ENCODE measurements at places on chromosomes 3 and 15.

DNA sequence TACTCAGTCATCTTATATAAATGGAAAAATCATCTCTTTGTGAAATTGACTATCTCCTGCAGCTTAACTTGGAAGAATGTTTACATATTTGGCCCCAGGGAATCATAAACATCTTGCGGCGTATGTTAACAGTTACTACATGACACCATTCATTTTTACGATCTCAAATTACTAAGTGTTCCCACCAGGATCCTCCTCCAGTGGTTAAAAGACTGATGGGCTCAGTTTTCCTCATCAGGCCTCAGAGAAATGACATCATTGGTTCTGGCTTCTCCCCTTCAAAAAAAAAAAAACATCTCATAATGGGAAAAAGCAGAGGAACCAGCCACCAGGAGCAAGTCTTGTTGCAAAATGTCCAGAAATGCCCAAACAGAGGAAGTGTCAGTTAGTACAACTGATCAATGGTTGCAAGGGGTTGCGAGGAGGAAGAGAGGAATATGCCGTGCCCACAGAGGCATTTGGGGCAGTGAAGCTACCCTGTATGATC, 70.5 kb upstream of the LIPC start:
- peak; percentile 97 for DNase-seq

- no peak for DNase-seq
Measured at GRCh38 chr3:14861031-14861430, 42.3 kb downstream of the FGD5 start.

- no peak for DNase-seq
Measured at GRCh38 chr15:78626381-78626995, 5.7 kb upstream of the CHRNA3 start.

GRCh38 chr3:148791920-148792319, 35.7 kb upstream of the CPB1 start:
- DNase-seq: no peak

GRCh38 chr3:37667335-37667734, 194.3 kb upstream of the CTDSPL start:
- DNase-seq: no peak

DNA sequence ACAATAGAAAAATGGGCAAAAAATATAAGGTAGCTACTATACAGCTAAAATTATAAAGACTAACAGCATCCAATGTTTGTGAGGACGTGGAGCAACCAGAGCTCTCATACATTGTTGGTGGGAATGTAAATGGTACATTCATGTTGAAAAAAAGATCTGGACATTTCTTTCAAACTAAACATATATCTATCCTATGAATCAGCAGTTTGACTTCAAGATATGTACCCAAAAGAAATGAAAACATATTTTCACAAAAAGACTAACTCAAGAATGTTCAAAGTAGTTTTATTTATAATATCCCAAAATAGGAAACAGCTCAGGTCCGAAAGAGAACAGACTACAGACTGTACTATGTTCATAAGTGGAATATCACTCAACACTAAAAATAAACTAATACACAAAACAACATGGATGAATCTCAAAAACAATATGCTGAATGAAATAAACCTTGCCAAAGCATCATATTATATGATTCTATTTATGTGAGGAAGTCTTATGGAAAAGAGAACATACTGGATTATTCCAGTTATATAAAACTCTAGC, 8.8 kb upstream of the TTBK2 start:
- no peak for DNase-seq

- DNase-seq: no peak
Measured at GRCh38 chr15:53710906-53711305, 48.6 kb downstream of the WDR72 start.

GRCh38 chr3:2372306-2372705, 273.6 kb downstream of the CNTN4 start:
- no peak for DNase-seq

- no peak for DNase-seq
Measured at GRCh38 chr3:176554791-176555654, 642.3 kb downstream of the TBL1XR1 start.

- peak; percentile 11 for DNase-seq
Measured at GRCh38 chr3:69212411-69213160, 90.2 kb upstream of the LMOD3 start.

- DNase-seq: no peak
Measured at GRCh38 chr3:14988988-14989394, 41.6 kb downstream of the NR2C2 start.

DNA sequence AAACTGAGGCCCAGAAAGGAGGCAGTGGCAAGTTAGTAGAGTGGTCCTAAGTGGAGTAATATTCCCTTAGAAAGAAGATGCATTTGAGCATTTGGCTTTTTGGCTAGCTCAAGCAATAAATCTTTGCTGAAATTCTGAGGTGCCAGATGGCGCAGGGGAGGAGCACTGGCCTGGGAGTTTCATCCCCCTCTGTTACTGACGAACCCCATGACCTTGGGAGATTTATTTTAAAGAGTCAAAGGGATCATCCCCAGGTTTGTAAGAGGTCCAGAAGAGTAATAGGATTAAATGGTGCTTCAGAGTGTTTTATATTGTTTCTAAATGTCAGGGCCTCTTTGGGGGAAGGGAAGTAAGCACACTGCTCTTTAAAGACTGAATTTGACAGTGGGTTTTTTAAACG, 85.1 kb upstream of the PIAS1 start:
- DNase-seq: no peak

- DNase-seq: no peak
Measured at GRCh38 chr3:179842061-179842460, 189.2 kb downstream of the USP13 start.

GRCh38 chr3:15342246-15342645, 9.9 kb upstream of the SH3BP5 start:
- no peak for DNase-seq

DNA sequence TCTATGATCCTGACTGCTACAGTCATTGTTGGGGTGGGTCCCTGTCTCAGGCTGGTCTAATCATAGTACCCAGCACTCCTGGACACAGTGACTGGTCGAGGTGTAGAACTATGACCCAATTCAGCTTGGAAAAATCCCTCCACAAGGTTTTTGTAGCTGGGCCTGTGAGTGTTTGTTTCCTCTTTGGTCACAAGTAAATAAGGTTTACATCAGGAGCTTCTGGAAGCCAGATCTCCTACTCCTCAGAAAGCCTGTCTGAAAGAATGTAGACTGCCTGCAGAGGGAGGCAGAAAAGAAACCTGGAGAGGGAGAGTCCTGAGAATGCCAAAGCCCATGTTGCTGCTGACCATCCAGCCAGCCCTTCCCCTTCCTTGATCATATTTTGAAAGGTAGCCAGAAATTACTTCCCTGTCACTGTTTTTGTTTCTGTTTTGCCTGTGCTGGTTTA, 123.2 kb downstream of the RAP2B start:
- no peak for DNase-seq

DNA sequence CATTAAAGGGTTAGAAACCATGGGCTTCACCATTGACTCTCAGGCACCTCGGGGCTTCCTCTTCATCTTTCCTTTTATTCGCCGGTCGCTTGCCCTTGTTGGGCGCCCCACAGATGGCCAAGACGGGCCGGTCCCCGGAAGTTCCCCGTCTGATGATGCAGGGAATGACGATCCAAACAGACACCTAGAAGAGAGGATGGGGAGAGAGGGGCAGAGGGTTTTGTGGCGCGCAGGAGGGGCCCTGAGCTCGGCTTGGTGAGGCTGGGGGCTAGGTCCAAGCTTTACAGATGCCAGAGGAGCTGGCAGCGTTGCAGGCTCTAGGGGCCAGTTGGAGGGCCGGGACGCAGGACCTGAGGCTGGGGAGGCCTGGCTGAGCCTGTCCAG, 532 bp upstream of the ESYT3 start:
- no peak for DNase-seq

DNA sequence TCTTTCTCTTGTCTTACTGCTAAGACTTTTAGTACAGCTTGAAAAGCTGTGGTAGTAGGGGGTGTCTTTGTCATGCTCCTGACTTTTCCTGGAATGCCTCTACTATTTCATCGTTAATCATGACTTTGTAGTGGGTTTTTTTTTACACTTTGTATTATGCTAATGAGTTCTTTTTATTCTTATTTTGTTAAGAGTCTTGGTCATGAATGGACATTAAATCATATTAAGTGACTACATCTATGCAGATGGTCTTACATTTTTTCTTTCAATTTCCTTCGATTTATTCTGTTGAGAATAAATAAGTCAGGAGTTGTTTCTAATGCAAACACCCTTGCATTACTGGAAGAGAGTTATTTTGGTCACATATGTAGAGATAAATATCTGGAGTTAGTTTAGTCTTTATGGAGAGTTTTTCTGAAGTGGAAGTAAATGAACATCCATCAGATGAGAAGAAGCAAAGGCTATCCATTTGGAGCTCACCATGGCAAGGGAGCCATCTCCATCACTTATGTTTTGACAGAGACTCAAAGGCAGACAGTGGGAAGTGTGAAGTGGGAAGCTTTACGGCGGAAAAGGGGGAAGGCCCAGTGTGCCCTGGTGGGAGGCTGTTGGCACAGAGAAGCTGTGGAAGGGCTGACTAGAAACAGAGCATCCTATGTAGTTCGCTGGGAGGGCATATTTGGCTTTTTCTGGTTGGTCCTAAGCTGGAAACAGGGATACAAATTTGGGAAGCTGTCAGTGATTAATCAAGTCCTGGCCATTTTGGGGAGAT, 73.1 kb upstream of the PRR23E start:
- DNase-seq: no peak

- no peak for DNase-seq
Measured at GRCh38 chr15:42239528-42240182, 31.6 kb upstream of the VPS39 start.

DNA sequence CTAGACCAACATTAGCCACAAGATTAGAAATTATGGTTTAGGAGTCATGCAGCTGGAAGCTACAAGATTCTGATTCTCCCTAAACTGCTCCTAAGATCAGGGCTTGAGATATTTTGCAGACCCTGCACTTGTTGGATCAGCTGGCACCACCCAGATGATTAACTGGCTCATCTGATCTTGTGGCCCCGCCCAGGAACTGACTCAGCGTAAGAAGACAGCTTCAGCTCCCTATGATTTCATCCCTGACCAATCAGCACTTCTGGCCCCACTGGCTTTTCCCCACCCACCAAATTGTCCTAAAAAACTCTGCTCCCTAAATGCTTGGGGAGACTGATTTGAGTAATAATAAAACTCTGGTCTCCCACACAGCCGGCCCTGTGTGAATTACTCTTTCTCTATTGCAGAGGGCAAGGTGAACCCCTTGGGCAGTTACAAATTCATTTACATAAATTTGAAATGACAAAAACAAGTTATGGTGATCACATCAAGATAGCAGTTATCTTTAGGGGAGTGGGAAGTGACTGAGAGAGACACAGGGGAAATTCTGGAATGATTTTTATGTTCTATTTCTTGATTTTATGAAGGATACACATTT, 76.5 kb downstream of the CD200R1L start:
- no peak for DNase-seq

- DNase-seq: no peak
Measured at GRCh38 chr15:76904461-76905012, 603 bp downstream of the SCAPER start.

- DNase-seq: no peak
Measured at GRCh38 chr3:59257506-59257905, 207.7 kb upstream of the CFAP20DC start.

DNA sequence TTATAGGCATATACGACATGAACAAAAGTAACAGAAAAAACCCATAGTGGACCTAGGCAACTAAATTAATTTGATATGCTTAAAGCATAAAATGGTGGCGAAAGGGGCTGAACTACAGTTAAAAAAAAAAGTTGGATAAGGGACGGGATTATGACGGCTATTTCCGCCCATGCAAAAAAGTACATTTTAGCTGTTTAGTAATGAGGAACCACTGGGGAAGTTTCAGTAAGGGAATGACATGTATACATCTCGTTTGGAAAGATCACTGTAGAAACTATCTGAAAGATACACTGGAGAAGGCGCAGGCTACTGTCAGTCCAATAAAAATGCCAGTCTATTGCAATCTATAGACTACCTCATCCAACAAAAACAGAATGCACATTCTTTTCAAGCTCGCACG, 65.6 kb downstream of the ZNF148 start:
- DNase-seq: no peak

DNA sequence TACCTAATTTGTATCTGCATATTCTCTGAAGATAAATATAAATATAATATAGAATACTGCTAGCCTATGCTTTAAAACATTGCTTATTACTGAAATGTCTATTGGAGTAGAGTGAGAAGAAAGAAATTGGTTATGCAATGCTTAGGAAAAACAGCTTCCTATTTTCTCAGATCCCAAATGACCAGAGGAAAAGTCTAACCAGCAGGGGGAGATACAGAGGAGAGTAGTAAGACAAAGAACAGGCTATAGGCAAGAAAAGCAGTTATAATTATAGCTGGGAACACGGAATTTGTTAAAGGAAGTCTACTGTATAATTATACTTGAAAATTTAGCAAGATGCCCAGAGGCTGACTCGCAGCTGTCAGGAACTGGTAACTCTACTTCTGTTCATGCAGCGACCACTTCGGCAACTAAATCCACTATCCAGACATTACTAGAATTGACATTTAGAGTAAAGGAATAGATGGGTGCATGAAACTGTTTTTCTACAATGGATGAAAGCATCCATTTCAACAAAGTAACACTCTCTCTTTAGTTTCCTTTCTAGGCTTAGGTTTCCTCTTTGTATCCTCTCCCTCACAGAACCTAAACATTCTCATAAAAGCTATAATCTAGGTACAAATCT, 97.2 kb downstream of the TBC1D5 start:
- peak; percentile 46 for DNase-seq

- no peak for DNase-seq
Measured at GRCh38 chr3:42831321-42831713, 22.1 kb downstream of the ACKR2 start.

- DNase-seq: no peak
Measured at GRCh38 chr15:53586799-53587198, 172.7 kb downstream of the WDR72 start.

DNA sequence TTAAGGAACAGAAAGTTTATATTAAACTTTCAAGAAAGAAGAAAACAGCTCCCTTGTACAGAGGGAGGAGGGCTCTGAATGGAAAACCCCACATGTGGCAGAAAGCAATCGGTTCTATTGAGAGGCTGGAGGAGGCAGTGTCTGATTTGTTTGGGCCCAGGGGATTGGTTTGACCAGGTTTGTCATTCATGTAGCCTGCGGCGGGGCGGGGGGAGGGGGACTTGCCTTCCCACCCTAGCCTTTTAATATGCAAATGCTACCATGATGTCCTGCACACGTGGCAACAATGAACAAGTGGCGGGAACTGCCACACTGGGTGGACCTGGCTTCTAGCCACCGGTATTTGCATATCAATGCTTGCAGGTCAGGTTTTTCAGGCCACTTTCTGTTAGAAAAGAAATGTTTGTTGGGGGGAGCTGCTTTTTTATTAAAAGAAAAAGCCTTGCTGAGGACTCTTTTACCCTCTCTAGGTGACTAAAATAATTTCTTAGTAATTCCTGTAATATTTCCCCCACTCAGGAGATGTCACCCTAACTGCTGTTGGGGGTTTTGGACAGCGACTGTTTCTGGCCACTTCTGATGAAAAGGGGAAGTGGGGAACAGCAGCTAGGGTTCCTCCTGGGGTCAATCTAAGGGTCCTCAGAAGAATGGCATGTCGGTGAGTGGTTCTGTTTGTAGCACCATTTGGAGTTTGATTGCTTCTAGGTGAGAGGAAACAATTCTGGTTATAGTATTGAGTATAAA, 691.2 kb downstream of the TBL1XR1 start:
- no peak for DNase-seq

GRCh38 chr3:123618768-123619484, 34.1 kb upstream of the HACD2 start:
- DNase-seq: peak; percentile 31

Data from GM04503 (cell line).